ENCODE measurements at places on chromosomes 6 and 20. TPM values are rescaled to one million over a fixed set of nuclear protein-coding genes. Genes with fewer than 3 reads are reported as not detected.

DNA sequence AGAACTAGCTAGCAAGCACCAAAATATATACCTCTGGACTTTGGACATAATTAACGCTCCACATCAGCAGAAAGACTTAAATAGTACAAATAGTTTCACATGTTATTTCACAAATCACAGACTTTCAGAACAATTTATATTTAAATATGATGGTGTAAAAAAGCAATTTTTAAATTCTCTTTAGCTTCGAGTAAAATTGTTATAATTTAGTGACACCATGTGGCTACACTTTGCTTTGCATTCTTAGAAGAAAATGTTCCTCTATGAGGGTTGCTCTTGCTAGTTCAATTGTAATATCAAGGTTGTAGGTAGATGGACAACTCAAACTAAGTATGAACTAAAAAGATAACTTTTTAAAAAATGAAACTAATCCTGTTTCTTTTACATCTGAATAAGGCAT is 69.0 kb downstream of the BTBD9 start:
- H3K4me1 ChIP-seq, result no peaks in the 10 kb centered on the region
- H3K36me3 ChIP-seq, result no peaks in the 10 kb centered on the region
- H3K27ac ChIP-seq, result no peak overlapping the region
- H3K27me3 ChIP-seq, result no peaks in the 10 kb centered on the region

GRCh38 chr20:25065625-25066338 is 7.8 kb upstream of the ACSS1 start:
- peak; percentile 63 for DNase-seq
- no peak overlapping the region for H3K27ac ChIP-seq
- no peaks in the 10 kb centered on the region for H3K4me1 ChIP-seq
- H3K4me3 ChIP-seq, result no peak overlapping the region
- H3K27me3 ChIP-seq, result no peaks in the 10 kb centered on the region
- H3K36me3 ChIP-seq, result no peaks in the 10 kb centered on the region

DNA sequence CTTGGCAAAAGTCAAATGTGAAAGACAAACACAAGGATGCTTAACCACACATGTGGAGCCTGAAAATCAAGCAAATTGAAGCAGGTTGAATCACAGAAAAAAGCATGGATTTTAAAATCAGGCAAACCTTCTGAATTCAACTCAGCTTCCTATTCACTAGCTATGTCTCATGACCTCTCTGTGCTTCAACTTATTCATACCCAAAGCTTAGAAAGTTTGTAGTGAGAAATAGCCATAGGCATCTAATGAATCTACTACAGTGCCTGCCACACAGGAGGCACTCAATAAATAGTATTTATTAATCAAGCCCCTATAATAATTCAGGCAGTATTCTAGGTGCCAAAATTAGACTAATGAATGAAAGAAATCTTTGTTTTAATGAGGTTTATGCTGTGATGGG is 112.2 kb upstream of the TNFAIP3 start:
- no peaks in the 10 kb centered on the region for H3K4me1 ChIP-seq
- no peak overlapping the region for H3K27ac ChIP-seq
- no peak overlapping the region for H3K4me3 ChIP-seq
- H3K36me3 ChIP-seq, result no peaks in the 10 kb centered on the region
- DNase-seq, result no peak

GRCh38 chr6:157741948-157742556 is 81.0 kb upstream of the SNX9 start:
- no peaks in the 10 kb centered on the region for H3K36me3 ChIP-seq
- peaks cover 14% of the 10 kb centered on the region for H3K4me1 ChIP-seq
- H3K27me3 ChIP-seq, result no peaks in the 10 kb centered on the region
- peak; percentile 57 for DNase-seq

DNA sequence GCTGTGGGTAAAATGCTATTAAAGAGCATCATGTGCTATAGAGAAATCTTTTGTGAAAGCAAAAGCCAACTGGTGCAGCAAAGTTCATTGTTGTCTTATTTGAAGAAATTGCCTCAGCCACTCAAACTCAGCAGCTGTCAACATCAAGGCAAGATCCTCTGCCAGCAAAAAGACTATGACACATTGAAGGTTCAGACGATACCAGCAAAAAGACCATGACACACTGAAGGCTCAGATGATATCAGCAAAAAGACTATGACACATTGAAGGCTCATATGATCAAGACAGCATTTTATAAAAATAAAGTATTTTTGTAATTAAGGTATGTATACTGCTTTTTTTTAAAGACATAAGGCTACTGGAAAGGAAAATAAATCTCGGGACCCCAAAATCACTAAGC is 118.4 kb upstream of the RUNX2 start:
- H3K4me1 ChIP-seq, result no peaks in the 10 kb centered on the region
- no peaks in the 10 kb centered on the region for H3K27me3 ChIP-seq
- no peak for DNase-seq
- H3K4me3 ChIP-seq, result no peak overlapping the region
- no peaks in the 10 kb centered on the region for H3K36me3 ChIP-seq
- H3K27ac ChIP-seq, result no peak overlapping the region

DNA sequence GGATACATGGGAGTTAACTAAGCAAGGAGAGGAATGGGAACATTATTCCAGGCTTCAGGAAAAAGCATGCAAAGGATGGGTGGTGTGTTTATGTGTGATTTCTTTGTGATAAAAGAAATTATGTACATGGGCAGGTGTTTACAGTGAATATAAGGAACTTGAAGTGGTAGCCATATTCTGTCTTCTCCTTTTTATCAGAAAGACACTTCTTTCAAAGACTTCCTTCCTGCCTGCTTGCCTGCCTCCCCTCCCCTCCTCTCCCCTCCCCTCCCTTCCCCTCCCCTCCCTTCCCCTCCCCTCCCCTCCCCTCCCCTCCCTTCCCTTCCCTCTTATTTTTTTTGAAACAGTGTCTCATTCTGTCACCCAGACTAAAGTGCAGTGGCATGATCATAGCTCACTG is 14.4 kb downstream of the CYB5R4 start:
- no peak overlapping the region for H3K4me3 ChIP-seq
- H3K36me3 ChIP-seq, result no peaks in the 10 kb centered on the region

DNA sequence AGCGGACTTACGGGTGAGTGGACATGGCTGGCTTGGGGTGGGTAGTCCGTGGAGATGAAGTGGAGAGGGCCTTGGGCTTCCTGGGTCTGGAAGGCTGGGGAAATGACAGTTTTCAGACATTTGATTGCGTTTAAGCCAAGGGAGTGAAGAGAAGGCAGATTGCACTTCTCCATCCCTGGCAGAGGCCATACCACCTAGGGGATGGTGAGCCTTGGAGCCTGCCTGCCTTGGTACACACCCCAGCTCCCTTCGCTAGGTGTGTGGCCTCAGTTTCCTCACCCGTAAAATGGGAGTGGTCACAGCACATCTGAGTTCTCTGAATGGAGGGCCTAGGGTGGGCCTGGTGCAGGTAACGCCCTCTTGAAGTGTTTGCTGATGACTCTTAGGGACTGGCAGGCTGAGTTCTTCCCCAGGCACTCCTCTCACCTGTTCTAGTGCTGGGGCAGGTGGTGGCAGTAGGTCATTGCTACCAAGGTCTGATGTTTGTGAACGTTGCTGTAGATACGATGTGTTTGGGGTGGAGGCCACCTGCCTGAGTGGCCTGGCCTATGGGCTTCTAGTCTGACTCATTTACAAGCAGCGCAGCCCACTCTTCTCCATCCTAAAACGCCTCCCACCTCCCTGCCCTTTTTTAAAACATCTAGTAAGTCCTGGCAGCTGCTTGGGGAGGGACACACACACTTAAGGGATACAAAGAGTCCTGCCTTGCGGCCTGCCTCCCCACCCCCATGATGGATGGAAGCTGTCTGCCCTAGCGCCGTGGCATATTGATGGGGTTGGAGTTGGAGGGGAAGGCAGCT is 2.3 kb downstream of the RBM38 start:
- DNase-seq, result peak; percentile 19
- no peaks in the 10 kb centered on the region for H3K36me3 ChIP-seq
- H3K27ac ChIP-seq, result no peak overlapping the region

GRCh38 chr20:25315418-25316210 is 67.7 kb downstream of the PYGB start:
- peaks cover 8% of the 10 kb centered on the region for H3K4me1 ChIP-seq
- no peak overlapping the region for H3K27ac ChIP-seq
- no peak for DNase-seq
- H3K4me3 ChIP-seq, result no peak overlapping the region

GHRH gene
- total RNA-seq, result not detected

ZC2HC1B gene
- 0.50 TPM for total RNA-seq

TINAG gene
- not detected for total RNA-seq

RIPOR3 gene
- 8.0 TPM for total RNA-seq

IL20RA gene
- total RNA-seq, result 9.9 TPM

DEFB124 gene
- not detected for total RNA-seq

Measured in ovary (tissue), 10 donors.